Suppressor macrophage treated with lipopolysaccharide for 4 hours (primary cell): ENCODE measurements at places on chromosomes 6 and 20.
A peak's percentile ranks its signal among the peaks of the same experiment; 100 is the strongest.

DNA sequence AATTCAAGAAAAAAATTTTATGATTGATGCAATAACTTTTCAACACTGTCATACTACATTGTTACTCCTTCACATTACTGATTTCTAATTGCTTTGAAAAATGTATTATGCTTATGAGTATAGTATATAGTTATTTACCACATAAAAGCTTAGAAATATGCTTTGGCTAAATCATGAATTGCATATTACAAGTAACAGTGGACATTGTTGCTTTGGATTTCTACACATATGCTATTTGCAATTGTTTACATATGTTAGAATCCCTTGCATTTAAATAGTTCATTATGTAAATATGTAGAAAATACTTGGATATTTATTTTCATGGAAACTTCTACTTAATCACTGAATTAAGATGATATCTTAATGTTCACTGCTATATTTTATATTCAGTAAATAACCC is 577.5 kb downstream of the QKI start:
- DNase-seq = no peak

- no peak for DNase-seq
Measured at GRCh38 chr6:80425089-80425823, 318.8 kb downstream of the BCKDHB start.

DNA sequence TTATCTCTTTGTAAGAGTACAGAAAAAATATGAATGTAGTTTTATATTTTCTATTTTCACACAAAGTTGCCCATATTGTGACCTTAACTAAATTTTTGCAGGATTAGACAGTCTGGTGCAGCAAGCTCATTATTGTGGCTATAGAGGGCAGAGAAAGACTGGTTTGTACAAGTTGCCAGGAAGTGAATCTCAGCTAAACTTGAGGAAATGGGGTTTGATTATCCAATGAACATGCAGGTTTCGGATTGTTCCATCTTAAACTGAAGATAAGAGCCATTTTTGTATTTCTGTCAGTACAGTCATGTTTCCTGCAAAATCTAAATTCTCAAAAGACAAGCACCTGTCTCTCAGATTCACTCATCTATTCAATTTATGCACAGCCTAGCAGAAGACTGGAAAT is 390.9 kb downstream of the MMUT start:
- DNase-seq = no peak

DNA sequence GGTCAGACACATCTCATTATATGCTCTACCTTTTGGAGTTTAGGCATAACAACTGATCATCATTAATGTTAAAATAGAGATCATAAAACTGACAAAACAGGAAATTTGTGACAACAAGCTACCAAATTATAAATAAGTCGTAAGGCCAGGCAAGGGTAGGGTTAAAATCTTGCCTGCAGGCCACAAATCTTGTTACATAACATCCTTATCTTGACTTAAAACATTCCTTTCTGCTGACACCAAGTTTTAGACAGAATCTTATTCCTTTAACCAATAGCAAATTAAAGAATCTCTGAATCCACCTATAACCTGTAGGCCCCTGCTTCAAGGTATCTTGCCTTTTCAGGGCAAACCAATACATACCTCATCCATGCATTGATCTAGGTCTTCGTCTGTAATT is 32.5 kb upstream of the NKAIN2 start:
- DNase-seq = no peak

DNA sequence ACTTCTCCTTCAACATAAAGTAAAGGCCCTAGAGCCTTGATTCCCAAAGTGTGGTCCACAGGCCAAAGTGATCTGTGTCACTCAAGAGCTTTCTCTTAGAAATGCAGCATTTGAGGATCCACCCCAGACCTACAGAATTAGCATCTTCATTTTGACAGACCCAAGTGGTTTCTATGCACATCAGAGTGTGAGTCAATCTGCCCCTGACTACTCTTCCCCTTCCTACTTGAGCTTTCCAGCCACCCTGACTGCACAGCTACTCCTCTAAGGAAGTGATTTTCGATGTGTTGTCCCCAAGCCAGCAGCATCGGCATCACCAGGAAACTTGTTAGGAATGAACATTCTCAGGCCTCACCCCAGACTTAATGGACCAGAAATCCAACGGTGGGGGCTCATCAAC is 2.6 kb downstream of the MEP1A start:
- peak; percentile 71 for DNase-seq

DNA sequence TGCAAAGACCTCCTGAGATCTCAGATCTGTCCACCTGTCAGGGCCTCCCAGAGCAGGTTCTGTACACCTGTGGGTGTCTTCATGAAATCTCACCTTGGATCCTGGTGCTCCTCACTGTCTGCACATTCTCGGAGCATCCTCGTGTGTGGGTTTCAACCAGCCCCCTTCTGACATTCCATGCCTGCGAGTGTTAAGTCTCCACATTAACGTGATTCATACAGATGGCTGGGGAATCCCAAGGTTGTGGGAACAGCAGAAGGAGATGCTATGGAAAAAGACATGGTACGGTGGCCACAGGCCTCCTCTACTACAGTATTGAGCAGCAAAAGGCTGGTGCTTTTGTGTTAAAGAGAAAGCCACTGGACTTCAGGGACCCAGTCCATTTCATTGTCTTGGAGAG is 556.5 kb downstream of the DHX35 start:
- no peak for DNase-seq

DNA sequence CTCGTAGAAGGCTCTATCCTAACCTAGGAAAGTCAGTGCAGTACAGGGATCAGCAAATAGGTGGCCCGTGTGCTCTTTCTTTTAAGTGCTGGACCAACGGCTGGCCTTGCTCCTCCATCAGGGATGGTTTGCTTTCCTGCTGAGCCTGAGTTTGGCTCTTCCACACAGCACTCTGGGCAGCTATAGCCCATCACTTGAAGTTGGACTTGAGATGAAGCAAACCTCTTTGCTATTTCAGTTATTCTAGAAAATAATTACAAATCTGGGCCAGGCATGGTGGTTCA is 66.9 kb upstream of the KCNK16 start:
- no peak for DNase-seq

DNA sequence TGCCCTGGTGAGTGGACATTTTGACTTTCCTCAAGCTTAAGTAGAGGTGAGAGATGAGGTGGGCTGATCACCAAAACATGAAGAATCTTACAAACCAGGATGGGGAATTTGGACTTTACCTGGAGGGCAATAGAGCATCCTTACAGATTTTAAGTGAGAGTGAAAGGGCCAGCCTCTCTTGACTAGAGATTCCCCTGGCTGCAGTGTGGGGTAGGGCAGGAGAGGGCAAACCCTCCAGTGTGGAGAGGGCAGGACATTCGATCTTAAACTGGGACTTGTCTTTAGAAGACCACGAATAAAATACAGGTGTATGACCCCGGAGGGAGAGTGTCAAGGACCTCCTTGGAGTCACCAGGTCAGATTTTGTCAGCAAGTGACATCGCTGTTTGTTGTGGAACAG is 105.1 kb downstream of the SNAP25 start:
- DNase-seq = no peak

DNA sequence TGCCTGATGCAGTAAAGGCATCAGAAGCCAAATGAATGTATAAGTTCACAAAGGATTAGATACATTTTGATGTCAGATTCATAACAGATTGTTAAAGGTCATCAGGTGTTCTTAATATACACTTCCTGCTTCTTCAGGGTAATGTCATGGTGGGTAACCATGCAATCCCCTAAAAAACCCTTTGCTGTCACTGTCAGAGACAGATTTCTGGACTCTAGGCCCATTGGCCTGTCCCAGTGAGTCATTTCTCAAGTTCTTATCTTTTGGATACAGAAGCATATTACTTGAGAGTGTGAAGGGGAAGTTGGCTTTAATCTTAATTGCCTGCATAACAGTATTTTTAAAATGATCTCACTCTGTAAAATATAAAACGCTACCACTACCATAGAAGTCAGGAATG is 895.6 kb upstream of the MAP3K7 start:
- no peak for DNase-seq

DNA sequence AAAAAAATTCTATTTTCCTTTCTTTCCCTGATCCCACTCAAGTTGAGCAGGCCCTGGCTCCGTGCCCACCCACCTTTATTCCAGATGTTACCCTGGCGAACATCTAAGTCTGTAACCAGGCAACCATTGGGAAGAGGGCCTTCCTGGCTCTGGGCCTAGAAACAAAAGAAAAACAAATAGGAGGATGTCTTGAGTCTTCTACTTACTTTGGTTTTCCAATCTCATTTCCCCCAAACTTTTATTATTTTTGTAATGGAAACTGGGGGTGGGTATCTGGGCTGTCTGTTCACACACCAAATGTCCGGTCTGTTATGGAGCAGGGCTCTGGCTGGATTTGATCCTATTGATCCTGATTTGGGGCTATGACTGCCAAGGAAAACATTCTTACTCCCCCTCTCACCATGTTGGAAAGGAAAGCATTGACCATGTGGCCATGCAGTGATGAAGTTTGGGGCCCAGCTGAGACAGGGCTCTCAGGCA is 744.1 kb downstream of the DHX35 start:
- DNase-seq = no peak

DNA sequence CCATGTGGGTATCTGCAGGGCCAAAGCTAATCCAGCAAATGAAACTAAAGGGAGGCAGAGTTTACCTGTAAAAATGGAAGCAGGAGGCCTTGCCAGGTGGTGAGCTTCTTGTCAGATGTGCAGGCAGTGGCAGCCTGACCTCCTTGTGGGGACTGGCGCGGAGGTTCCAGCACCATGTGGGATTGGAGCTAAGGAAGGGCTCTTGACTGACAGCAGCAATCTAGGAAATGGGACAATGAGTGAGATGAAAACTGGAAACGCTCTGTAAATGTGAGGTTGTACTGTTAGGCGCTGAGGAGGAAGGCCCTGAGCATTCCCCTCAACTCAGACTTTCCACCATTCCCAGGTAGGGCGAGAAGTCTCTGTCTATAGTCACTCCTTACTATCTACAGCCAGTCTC is 81.8 kb upstream of the ARMC2 start:
- DNase-seq = no peak

- no peak for DNase-seq
Measured at GRCh38 chr20:17023806-17024205, 203.0 kb upstream of the PCSK2 start.

- peak; percentile 92 for DNase-seq
Measured at GRCh38 chr20:19828232-19828631, 70.2 kb downstream of the RIN2 start.

DNA sequence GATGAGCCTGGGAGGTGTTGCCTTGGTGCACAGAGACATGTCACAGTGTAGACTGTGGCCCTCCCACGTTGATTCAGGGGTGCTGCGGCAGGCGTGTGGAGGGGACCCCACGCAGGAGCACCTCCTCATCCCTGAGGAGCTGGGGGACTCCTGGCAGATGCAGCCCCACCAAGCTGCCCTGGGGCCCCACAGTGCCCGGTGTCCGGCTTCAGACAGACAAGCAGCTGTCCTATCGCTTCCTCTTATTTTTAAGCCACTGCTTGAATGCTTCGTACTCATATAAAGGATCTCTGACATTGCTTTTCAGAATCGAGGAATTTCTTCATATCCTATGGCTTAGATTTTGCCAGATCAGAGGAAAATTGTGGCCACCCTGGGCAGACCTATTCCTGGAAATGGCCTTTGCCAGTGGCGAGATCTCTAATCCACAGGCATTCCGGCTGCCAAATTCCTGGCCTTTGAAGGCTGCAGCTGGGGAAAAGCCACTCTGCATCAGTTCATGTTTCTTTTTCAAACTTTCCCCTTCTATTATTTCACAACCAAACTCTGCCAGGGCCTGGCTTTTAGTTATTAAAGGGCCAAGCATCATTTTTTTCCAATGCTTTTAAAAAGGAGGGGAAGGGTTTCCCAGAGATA is 337.0 kb downstream of the THBS2 start:
- DNase-seq = no peak

DNA sequence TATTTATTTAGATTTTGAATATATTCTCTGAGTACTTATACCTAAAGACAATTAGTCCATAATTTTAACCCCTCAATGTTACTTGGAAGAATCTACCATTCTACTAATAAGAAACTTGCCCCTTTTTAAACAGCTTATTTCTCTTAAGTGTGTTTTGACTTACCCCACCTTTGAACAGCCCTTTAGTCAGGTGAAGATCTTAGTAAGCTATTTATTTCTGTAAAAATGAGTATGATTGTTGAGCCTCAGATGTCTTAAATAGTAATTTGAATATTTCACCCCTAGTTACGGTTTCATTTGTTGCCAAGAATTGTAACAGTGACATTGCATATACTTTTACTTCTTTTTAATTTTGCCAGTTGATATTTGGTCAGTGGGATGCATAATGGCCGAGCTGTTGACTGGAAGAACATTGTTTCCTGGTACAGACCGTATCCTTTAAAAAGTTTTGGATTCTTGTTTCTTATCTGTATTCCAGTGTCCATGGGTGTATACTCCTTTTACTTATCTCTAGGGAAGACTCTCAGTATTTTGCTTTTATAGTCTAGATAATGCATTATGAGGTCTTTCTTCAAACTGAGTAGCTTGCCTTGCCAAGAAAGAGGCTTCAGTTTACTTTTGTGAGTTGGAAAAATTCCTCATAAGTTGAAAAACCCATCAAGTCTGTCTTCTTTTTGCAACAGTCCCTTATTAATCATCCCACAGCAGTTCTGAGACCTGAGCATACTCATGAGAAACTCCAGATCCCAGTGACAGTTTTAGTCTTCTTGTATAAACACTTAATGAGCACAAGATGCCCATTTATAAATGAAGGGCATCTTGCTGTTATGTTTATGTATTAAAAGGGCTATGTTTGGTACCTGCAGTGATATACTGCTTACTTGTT is 48.8 kb downstream of the MAPK14 start:
- DNase-seq = no peak

GRCh38 chr6:125154118-125154760 is 666 bp downstream of the TPD52L1 start:
- no peak for DNase-seq

GRCh38 chr6:56549014-56549413 is 93.7 kb downstream of the DST start:
- no peak for DNase-seq

DNA sequence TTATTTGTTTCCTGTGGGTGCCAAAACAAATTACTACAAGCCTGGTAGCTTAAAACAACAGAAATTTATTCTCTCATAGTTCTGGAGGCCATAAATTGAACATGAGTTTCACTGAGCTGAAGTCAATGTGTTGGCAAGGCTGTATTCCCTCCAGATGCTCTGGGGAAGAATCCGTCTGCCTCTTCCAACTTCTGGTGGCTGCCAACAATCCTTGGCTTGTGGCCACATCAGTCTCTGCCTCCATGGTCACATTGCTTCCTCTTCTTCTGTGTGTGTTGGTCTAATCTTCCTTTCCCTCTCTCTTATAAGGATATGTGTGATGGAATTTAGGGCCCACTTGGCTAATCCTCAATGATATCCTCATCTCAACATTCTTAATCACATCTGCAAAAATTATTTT is 92.8 kb upstream of the EPB41L1 start:
- DNase-seq = no peak

GRCh38 chr6:1379788-1380147 is 9.6 kb upstream of the FOXF2 start:
- no peak for DNase-seq

DNA sequence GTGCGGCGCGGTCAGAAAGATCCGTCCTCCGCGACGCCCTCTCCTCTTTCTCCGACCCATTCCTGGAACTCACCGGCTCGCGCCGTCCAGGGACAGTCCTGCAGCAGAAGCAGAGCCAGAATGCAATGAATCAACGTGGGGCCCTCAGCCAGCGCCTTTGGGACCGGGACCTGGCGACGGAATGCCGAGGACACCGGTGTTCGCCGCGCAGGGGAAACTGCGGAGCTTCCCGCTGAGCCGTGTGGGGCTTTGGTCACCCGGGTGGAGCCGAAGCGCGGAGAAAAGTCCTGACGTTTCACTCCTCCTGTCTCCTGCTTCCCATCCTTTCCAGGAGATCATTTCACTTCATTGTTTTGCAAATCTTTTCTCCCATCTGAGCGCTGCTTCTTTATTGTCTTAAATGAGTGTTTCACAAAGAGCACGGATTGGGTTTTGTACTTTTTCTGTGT is 26.5 kb downstream of the ULBP1 start:
- DNase-seq = no peak

GRCh38 chr6:12911427-12911826 is 194.9 kb downstream of the PHACTR1 start:
- peak; percentile 61 for DNase-seq
